ENCODE measurements at places on chromosomes 1 and 21.
A peak's percentile ranks its signal among the peaks of the same experiment; 100 is the strongest.

DNA sequence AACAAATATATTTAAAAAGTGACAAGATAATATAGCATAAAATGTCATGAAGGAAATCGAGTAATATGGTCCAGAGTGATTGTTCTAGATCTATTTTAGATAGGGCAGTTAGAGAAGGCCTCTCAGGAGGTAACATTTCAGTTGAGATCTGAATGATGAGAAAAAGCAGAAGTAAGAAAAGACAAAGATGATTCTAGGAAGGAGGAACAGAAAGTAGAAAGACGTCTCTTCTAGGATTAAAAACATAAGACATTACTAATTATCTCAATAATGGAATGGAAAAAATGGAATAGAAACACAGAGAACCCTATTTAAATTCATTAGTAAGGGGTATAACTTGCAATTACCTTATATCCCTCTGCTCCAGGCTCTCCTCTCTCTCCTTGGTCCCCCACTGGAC lies 130.0 kb upstream of the ZNHIT6 start:
- DNase-seq: no peak

DNA sequence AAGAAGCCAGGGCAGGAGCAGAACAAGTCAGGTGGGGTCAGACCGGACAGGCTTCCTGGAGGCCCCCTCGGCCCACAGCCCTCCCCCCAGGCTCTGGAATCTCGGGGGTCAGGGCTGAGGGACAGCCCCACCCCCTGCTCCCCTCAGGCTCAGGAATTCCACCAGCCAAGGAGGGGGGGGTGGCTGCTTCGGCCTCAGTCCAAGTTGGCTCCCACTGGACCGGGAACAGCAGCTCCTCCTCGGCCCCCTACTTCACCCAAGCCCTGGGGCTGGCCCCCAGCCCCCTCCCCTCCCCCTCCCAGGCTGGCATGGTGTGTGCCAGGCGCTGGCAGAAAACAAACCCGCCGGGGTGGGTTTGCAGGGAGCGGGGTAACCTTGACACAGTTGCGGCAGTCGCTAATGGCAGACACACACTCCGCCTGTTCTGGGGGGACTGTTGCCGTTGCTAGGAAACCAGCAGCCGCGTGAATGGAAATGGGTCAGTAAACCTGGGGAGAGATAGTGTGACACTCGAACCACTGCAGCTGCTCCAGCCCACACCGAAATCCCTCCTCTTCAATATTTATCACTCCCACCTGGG lies 32.4 kb downstream of the AHDC1 start:
- DNase-seq: no peak

- peak; percentile 16 for DNase-seq
These were observed 11.5 kb upstream of the KCNAB2 start for GRCh38 chr1:6033986-6034749.

GRCh38 chr1:220770245-220770913 lies 16.3 kb upstream of the MTARC1 start:
- no peak for DNase-seq

GRCh38 chr1:27509127-27510080 lies 19.4 kb upstream of the WASF2 start:
- no peak for DNase-seq

DNA sequence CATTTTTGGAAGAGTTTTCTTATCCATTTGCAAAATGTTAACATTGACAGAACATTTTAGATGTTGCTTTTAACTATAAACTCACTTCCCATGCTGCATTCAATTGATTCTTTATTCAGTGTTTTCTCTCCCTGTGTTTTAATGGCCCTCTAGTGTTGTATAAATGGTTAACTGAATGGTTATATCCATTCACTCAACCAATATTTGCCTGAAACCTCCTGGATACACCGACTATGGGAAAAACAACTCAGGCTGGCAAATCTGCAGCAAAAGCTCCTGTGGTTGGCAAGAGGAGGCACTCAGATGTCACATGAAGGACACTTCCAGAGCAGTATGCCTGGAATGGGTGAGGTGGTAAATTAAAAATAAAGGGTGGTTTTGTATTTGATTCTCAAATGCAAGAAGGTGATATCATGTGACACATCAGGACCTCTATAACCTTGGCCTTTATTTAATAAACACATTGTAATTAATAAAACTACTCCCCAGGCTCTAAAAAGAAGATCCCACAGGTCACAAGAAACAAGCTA lies 107.6 kb downstream of the BCAR3 start:
- DNase-seq: no peak

- DNase-seq: no peak
These were observed 712 bp downstream of the RAB13 start for GRCh38 chr1:153985341-153985912.

DNA sequence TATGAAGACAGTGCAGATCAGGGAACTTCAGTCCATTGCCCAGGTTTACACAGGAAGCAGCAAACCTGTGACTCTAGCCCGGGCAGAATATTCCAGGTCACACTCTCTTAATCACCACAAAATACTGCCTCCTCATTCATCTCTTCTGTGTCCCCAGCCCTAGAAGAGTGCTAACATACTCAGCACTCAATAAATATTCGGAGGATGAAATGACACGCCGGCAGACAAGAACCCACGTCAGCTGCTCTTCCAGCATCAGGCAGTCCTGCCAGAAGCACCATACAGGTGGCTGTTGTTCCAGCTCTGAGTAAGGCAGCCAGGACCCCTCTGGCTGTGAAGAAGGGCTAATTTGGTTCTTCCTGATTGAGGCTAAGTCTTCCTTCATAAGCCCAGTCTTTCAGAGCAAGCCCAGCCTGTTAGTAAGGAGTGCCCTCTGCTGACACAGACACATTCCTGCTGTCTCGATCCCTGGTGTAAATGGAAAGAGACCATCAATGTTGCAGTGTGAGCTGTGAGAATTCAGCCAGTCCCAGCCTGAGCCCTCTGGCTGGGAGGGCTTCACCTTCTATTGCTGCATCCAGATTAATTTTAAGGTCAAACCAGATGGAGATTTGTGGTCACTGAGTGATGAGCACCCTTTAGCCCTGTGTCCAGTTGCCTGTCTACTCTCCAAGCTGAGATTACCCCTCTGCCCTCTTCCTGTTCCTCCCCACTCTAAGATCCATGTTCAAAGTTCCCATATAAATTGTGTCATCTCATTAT lies 45.0 kb upstream of the KIRREL1 start:
- no peak for DNase-seq

DNA sequence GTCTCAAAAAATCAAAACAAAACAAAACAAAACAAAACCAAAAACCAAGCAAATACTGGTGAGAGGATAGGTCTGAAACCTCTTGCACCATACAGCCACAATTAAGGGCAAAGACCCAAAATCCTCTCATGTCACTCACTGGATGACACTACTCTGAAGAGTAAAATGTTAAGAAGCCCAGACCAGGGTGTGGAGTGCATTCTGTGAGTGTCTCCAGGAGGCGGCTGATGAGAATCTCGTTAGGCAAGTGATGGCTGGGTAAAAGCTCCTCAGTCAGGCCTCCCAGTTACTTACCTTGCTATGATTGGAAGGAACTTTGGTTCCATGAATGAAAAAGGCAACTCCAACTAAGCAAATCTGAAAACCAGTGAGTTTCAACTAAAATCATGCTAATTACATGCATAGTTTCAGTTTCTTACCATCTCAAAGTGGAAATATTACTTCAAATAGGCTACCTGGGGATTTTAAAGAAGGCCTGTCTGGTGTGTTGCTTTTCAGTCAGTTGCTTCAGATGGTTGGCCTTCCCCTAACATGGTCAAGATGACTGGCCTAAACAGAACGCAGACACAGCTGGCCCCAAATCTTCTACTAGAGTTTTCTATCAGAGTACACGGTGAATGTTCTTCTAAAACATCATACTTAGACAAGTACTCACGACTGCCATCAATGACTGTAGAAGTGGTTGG lies 95.1 kb downstream of the KIAA0319L start:
- DNase-seq: peak; percentile 41

DNA sequence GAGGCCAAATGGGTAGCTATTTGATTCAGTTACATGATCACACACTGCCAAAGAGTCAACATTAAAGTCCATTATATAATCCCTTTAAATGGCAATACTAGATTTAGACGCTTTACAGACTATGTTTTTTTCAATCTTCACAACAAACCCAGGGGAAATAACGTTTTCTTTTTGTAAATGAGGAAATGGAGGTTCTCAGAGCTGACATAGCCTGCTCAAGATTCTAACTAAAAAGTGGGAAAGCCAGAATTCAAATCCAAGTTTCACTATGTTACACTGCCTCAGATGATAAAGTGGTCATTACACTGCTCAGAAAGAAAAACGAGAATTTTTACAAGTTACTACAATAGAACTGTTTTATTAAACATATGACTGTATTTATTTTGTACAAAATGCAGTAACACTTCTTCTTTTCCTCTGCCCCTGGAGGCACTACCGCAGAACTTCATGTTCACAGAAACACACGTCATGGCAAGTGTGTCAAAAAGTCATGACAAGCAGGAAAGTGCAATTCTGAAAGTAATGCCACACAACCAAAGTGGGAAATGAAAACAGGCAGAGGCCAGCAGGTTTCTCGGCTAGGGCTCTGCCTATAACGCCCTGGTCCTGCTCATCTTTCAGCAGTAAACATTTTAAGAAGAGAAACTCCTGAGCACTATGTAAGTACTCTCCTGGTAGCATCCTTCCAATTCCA lies 19.0 kb downstream of the THEMIS2 start:
- no peak for DNase-seq

- DNase-seq: peak; percentile 13
These were observed 16.3 kb downstream of the IER5 start for GRCh38 chr1:181104790-181105133.

DNA sequence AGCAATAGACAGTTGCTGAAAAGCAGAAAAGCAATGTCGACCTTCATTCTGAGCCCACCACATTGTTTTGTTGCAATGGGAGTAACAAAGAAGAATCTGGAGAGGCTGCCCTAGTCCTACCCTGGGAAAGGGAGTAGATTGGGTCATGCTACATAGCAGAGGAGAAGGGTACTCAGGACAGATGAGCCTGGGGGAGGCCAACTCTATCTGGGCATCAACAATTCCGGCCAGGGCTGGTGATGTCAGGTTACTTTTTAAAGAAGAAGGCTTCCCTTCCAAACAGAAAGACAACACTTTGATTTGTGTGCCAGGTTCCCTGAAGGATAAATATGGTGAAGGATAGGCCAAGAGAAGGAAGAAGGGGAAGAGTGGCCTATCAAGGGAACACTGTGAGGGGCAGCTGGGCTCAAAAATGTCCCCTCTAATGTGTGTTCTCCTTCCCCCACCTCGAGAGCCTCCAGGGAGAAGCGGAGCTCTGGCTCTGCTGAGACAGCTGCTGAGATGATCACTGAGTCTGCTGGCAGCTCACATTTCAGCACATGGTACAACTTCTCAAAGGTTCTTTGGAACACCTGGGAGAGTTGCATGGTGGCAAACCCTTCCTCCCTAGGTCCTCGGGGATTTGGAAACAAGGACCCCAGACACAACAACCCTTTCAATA lies 3.2 kb upstream of the ADIPOR1 start:
- DNase-seq: no peak

DNA sequence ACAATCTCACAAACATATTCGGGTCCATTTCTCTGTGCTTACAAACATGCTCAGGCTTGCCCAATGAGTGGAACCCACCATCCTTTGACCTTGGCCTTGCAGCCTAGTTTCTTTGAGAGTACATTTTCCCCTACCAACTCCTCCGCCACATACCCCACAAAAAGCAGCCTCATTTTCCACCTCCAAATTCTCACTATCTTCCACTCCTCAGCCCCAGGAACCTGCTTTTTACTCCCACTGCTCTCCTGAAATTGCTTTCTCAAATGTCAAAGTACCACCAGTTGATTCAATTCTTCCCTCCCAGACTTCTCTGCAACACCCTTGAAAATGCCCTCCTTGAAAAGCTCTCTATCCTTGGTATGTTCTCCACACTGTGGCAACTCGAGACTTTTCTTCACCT lies 103.8 kb downstream of the RUNX1 start:
- DNase-seq: no peak

GRCh38 chr1:169796274-169796810 lies 1.6 kb upstream of the METTL18 start:
- DNase-seq: no peak

GRCh38 chr1:73903092-73903491 lies 294.9 kb downstream of the LRRIQ3 start:
- DNase-seq: no peak

- no peak for DNase-seq
These were observed 17.4 kb upstream of the ENAH start for GRCh38 chr1:225670356-225670755.

DNA sequence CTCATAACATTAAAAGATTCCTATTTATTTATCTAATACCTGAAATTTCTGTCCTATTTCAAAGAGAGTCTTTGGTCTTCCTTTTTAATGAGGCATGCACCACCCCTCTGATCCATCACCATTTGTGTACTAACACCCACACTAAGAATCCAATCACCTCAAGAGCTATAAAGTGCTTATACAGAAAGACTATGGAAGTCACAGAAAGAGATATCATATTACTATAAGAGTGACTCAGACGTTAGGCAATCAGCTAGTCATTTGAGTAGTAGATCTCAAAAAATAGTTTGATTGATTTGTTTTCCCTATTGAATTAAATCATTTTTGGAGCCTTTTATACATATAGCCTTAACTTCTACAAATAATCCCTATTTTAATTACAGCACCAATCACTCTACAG lies 46.1 kb downstream of the NME7 start:
- DNase-seq: no peak

- no peak for DNase-seq
These were observed 28.4 kb upstream of the NFIA start for GRCh38 chr1:61053712-61054600.

- no peak for DNase-seq
These were observed 37.3 kb upstream of the SIPA1L2 start for GRCh38 chr1:232667094-232667777.

DNA sequence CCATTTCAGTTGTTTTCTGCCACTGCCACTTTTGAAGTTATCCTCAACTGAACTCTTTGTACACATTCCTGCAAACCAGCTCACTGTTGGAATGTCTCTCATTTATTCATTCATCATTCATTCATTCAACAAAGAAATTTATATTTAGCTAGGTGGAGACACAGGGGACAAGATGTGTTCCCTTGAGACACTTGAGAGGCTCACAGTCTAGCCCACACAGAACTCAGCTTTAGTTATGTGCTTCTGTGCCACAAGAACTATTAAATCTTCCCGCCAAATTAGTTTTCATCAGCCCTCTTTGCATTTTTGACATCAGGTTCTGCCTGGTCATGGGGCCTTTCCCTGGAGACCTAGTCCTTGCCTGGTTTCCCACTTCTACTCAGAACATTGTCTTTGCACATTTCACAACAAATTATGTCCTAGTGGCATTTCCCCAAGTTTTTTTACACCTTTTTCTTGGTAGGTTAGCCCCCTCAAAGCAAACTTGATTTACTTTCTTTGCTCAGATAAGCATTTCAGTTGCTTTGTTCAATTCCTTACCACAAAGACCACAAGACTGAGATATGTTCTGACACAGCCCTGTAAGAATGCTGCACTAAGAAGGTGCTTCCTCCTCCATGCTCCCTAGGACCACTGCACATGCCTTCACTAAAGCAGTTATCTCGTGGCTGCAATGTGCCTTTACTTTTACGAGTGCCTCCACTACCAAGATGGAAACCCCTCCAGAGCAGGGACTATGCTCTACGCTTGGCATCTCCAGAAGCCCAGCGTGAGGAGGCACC lies 31.0 kb downstream of the ILDR2 start:
- no peak for DNase-seq

Data from T-helper 2 cell (primary cell).